A375 (cell line): ENCODE measurements at places on chromosomes 11 and 22. TPM values are rescaled to one million over a fixed set of nuclear protein-coding genes. Genes with fewer than 3 reads are reported as not detected.

Gene MIOX
- 0.34 TPM in 1 of 2 replicates, not detected in the other for total RNA-seq

Gene TST
- 26.6 and 28.0 TPM in 2 replicates for total RNA-seq

Gene LARGE2
- 0.11 and 0.19 TPM in 2 replicates for total RNA-seq

Gene CRYBB2
- total RNA-seq, result 0.15 TPM in 1 of 2 replicates, not detected in the other

Gene DDTL
- total RNA-seq, result 0.21 and 0.79 TPM in 2 replicates

Gene BAIAP2L2
- 44.1 and 48.5 TPM in 2 replicates for total RNA-seq

Gene TRIM6
- total RNA-seq, result 1.9 and 3.4 TPM in 2 replicates

Gene OR2D2
- total RNA-seq, result 0.40 TPM in 1 of 2 replicates, not detected in the other

Gene POLD3
- total RNA-seq, result 23.8 and 36.3 TPM in 2 replicates

Gene MN1
- total RNA-seq, result 0.24 and 0.26 TPM in 2 replicates

Gene CCDC90B
- total RNA-seq, result 45.3 and 57.0 TPM in 2 replicates

Gene B3GAT1
- total RNA-seq, result 2.4 and 2.8 TPM in 2 replicates

Gene TSGA10IP
- total RNA-seq, result not detected in 2 replicates

Gene DNAJB7
- total RNA-seq, result not detected in 2 replicates

Gene SHISAL1
- 0.75 and 0.82 TPM in 2 replicates for total RNA-seq

Gene CHEK1
- total RNA-seq, result 53.3 and 53.5 TPM in 2 replicates

Gene TMEM191C
- 0.53 and 1.8 TPM in 2 replicates for total RNA-seq

Gene ART5
- not detected in 2 replicates for total RNA-seq

Gene ZNF280B
- total RNA-seq, result not detected in 2 replicates

Gene MPZL3
- not detected in 2 replicates for total RNA-seq

Gene CFAP68
- 30.2 and 41.3 TPM in 2 replicates for total RNA-seq

Gene SPI1
- not detected in 2 replicates for total RNA-seq

Gene RAG1
- total RNA-seq, result 0.45 and 0.69 TPM in 2 replicates

Gene HEPN1
- total RNA-seq, result not detected in 2 replicates

Gene CDCA5
- 56.8 and 61.9 TPM in 2 replicates for total RNA-seq

Gene FXYD2
- total RNA-seq, result not detected in 2 replicates

Gene SLC25A18
- 0.21 TPM in 1 of 2 replicates, not detected in the other for total RNA-seq

Gene SYT7
- total RNA-seq, result 0.45 and 1.2 TPM in 2 replicates

Gene CHADL
- 1.0 and 1.2 TPM in 2 replicates for total RNA-seq
